ENCODE measurements at places on chromosomes 13 and 19.

- no peak overlapping the region for H3K27ac ChIP-seq
- no peaks in the 10 kb centered on the region for H3K36me3 ChIP-seq
- peaks cover 27% of the 10 kb centered on the region for H3K4me1 ChIP-seq
- peaks cover 3% of the 10 kb centered on the region for H3K27me3 ChIP-seq
- no peak for DNase-seq
Measured at GRCh38 chr19:31118287-31118955, 230.8 kb downstream of the TSHZ3 start.

DNA sequence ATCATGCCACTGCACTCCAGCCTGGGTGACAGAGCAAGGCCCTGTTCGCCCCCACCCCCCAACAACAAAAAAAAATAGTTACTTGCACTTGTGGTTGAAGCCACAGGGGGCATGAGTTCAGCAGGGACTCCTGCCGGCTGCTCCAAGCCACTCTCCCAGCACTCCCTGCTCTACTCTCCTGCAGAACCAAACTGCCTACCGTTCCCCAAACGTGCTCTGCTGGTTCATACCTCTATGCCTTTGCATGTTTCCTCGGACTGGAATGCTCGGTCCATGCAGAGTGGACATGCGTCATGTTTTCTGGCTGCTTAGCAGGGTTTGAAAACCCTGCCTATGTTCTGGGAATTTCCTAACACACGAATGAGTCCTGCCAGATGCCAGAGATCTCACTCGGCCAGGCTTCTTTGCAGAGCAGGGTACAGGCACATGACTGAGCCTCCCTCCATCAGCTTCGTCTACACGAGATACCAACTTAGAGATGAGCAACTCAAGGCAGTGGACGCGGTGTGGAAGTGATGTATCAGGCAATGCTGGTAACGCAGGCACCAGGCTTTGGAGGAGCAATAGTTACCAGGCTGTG is 8.5 kb upstream of the SLC25A15 start:
- no peaks in the 10 kb centered on the region for H3K27me3 ChIP-seq
- DNase-seq: no peak
- H3K36me3 ChIP-seq: no peaks in the 10 kb centered on the region

GRCh38 chr13:57899096-57899495 is 267.6 kb downstream of the PCDH17 start:
- H3K27me3 ChIP-seq: no peaks in the 10 kb centered on the region
- H3K36me3 ChIP-seq: peaks cover 6% of the 10 kb centered on the region
- H3K27ac ChIP-seq: no peak overlapping the region
- no peak for DNase-seq

DNA sequence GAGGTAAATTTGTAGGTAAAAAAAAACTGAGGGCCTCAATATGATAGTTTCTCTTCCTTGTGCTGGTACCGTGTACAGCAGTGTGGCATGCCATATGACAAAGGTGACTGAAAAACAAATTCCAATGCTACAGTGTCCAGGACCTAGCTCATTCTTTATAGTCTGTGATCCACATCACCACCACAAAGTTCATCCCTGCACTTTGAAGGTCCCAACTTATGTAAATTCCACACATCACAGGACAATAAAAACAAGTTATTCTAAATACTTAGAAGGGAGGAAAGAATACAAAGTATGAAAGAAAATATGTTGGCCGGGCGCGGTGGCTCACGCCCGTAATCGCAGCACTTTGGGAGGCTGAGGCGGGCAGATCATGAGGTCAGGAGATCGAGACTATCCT is 314.6 kb upstream of the SGCG start:
- H3K4me3 ChIP-seq: no peak overlapping the region
- no peaks in the 10 kb centered on the region for H3K4me1 ChIP-seq
- no peak for DNase-seq
- peaks cover 3% of the 10 kb centered on the region for H3K36me3 ChIP-seq
- H3K27ac ChIP-seq: no peak overlapping the region

GRCh38 chr13:50549221-50549942 is 294.1 kb downstream of the DLEU7 start:
- H3K36me3 ChIP-seq: peaks cover 3% of the 10 kb centered on the region
- no peak overlapping the region for H3K4me3 ChIP-seq
- H3K4me1 ChIP-seq: no peaks in the 10 kb centered on the region
- no peak overlapping the region for H3K27ac ChIP-seq

- no peaks in the 10 kb centered on the region for H3K27me3 ChIP-seq
- peaks cover 27% of the 10 kb centered on the region for H3K4me1 ChIP-seq
- peaks cover 4% of the 10 kb centered on the region for H3K36me3 ChIP-seq
Measured at GRCh38 chr19:13121551-13122274, 3.6 kb downstream of the NACC1 start.

DNA sequence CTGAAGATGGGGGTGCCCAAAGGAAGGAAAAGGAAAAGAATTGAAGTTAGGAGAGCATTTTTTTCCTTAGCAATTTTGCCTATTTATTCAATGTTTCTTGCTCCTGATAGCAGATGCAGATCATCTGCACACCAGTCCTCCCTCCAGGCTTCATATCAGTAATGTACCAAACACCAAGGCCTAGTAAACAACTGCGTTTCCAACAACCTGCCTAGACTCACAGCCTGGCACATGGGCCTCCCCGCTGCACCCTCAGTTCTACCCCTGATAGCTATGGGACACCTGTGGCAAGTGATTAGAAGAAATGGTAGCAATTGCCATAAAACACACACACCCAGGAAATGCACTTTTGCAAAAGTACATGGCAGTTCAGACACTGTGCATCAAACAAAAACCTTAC is 30.4 kb upstream of the HMGB1 start:
- H3K27me3 ChIP-seq: no peaks in the 10 kb centered on the region
- no peak overlapping the region for H3K27ac ChIP-seq
- H3K4me3 ChIP-seq: no peak overlapping the region

GRCh38 chr13:112648101-112648500 is 41.7 kb upstream of the ATP11A start:
- H3K36me3 ChIP-seq: no peaks in the 10 kb centered on the region
- H3K4me3 ChIP-seq: no peak overlapping the region
- H3K27ac ChIP-seq: no peak overlapping the region
- peaks cover 28% of the 10 kb centered on the region for H3K4me1 ChIP-seq

- no peak for DNase-seq
- peaks cover 4% of the 10 kb centered on the region for H3K27me3 ChIP-seq
- H3K36me3 ChIP-seq: no peaks in the 10 kb centered on the region
- peak overlapping the region; percentile 60 for H3K27ac ChIP-seq
- H3K4me1 ChIP-seq: peaks cover 8% of the 10 kb centered on the region
Measured at GRCh38 chr19:28737021-28737895, 475.7 kb downstream of the UQCRFS1 start.

- no peak overlapping the region for H3K27ac ChIP-seq
- H3K4me3 ChIP-seq: no peak overlapping the region
- no peaks in the 10 kb centered on the region for H3K36me3 ChIP-seq
- no peak for DNase-seq
- H3K27me3 ChIP-seq: no peaks in the 10 kb centered on the region
Measured at GRCh38 chr13:77430377-77430951, 103.6 kb upstream of the MYCBP2 start.

DNA sequence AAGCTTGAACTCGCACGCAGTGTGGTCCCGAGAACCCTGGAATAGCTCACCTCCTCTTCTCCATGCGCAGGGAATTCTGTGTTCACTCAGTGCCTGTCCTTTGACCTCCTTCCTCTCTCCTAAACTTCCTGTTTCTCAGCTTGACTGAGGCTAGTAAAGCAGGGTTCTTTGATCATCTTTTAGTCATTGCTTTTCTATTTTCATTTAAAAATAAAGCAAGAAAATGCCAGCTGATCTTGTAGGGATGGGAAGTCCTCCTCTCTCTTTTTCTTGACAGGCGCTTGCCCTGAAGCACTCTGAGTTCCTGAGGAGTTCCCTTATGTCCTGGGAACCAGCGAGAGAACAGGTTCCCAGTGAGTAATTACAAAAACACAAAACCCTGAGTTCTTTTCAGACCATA is 62.8 kb downstream of the ARHGEF7 start:
- no peak overlapping the region for H3K4me3 ChIP-seq
- peaks cover 15% of the 10 kb centered on the region for H3K4me1 ChIP-seq
- peaks cover 4% of the 10 kb centered on the region for H3K36me3 ChIP-seq
- H3K27me3 ChIP-seq: no peaks in the 10 kb centered on the region
- H3K27ac ChIP-seq: peak overlapping the region; percentile 88
- DNase-seq: no peak

- no peaks in the 10 kb centered on the region for H3K27me3 ChIP-seq
- peaks cover 19% of the 10 kb centered on the region for H3K4me1 ChIP-seq
- no peak for DNase-seq
- peaks cover 2% of the 10 kb centered on the region for H3K36me3 ChIP-seq
- no peak overlapping the region for H3K4me3 ChIP-seq
Measured at GRCh38 chr13:104408733-104409132, 1342.5 kb upstream of the SLC10A2 start.
